ENCODE measurements at places on chromosomes 12 and 14. TPM values are rescaled to one million over a fixed set of nuclear protein-coding genes. Genes with fewer than 3 reads are reported as not detected.
A peak's percentile ranks its signal among the peaks of the same experiment; 100 is the strongest.

The ASB2 gene
- not detected for total RNA-seq

The TSPAN19 gene
- total RNA-seq = 0.10 TPM

DNA sequence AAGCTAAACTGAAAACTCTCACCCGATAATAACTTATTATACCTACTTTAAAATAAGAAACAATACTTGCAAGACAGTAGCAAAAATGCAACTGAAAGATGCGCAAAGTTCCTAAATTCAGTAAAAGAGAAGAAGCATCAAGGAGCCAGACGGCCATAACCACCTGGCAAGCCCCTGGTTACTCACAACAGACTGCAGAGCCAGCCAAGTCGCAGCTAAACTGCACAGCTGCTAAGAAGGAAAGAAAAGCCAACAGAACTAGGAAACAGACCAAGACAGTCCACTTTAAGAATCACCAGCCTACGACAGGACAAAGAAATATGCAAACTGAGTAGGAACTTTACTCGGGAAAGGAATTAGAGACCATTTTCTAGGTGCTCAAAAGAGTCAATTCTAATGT is 127.9 kb downstream of the TMTC1 start:
- no peak for DNase-seq

DNA sequence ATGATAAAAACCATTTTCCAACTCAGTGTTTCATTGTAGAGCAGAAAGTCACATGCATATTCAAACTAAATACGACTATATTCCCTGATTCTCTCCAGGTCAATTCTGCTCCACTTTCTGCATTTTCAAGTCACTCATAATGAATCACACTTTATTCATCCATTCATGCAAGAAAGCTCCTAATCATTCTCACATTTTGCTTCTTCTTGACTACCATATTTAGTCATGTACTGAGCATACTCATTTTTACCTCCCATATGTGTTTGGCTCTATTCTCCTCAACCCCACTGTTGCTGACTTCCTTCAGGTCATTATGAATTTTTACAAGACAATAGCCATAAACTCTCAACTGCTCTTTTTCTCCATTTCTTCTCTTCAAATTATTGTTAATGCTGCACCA is 43.4 kb upstream of the PIK3C2G start:
- peak; percentile 56 for DNase-seq

GRCh38 chr12:113464452-113464775 is 7.3 kb downstream of the LHX5 start:
- DNase-seq = no peak

- DNase-seq = peak; percentile 34
Measured at GRCh38 chr12:28089338-28089737, 100.9 kb upstream of the CCDC91 start.

- peak; percentile 3 for DNase-seq
Measured at GRCh38 chr12:15477761-15478160, 155.5 kb downstream of the PTPRO start.

DNA sequence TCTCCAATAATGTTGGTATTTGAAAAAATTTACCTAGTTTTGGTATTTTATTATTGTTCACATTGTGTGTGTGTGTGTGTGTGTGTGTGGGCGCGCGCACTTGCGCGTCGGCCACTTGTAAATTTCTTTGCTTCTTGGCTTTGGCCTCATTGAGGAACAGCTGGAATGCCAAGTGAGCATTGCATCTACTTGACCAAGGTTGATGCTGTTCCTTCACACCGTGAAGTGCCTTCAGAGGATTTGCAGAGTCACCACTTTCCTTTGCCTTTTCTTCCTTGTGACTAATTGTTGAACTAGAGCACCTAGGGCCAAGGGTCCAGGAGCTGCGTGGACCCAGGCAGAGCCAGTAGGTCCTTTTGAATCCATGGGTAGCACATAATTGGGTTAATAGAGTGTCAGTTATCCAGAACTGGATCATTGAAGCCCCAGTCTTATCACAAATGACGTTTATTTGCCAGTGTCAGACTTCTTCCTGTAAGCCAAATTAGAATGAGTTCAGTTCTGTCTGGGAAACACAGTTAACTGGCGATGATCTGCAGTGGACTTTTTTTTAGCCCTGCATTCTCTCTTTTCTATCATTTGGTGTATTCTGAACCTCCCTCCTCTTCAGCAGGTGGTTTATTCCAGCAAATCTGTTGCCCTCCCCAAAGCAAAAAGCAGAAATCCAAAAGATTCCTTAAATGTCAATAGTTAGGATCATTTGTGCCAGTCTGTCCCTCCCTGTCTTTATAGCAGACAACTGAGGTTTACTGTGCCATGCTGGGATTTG is 2.6 kb downstream of the PPP2R5C start:
- no peak for DNase-seq

The LRP1-AS gene
- not detected for total RNA-seq

GRCh38 chr12:17571047-17571446 is 518.9 kb downstream of the RERGL start:
- DNase-seq = no peak

DNA sequence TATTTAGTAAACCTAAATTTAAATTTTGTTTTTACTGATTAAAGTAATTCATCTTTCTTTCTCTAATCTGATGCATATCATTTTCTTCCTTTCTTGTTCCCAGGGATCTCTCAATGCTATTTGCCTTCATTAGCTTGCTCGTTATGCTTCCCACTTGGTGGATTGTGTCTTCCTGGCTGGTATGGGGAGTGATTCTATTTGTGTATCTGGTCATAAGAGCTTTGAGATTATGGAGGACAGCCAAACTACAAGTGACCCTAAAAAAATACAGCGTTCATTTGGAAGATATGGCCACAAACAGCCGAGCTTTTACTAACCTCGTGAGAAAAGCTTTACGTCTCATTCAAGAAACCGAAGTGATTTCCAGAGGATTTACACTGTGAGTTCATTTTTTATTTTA is 48.6 kb downstream of the VEZT start:
- no peak for DNase-seq

DNA sequence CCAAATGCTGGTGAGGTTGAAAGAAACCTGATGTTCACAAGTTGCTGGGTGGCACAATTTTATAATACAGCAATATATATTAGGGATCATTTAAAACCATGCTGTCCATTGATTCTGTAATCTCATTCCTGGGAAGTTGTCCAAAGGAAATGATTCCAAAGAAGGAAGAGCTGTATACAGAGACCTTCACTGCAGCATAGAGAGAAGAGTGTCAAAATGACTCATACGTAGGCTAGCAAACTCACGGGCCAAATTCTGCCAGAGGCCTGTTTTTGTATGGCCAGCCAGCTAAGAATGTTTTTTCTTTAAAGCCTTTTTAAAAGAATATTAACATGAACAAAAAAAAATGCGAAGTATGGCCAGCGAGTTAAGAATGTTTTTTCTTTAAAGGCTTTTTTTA is 69.2 kb upstream of the MED13L start:
- DNase-seq = peak; percentile 81

The LTBP2 gene
- total RNA-seq = 32.5 TPM

The RBP5 gene
- not detected for total RNA-seq

- peak; percentile 96 for DNase-seq
Measured at GRCh38 chr12:913919-914698, 35.4 kb downstream of the RAD52 start.

DNA sequence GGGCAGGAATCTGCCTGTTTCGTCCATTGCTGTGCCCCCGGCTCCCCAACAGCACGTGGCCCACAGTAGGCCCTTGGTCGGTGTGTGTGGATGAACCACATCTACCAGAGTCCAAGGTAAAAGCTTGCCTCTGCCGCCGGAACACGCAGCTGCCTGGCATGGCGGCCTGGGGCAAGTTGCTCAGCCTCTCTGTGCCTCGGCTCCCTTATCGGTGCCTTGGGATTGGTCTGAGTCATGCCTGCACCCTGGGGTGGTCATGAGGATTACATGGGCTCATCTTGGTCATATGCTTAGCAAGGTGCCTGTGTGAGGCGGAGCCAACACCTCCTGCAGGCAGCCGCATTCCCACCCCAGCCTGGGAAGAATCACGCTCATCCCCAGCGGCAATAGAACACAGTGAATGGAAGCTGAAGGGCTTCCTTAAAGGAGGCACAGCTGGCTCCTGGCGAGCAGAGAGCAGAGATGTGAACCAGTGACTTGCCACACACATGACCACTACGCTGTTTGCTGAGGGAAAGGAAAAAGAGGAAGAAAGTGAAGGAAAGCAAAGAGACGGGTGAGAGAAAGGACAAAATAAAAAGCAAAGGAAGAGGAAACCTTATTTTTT is 5.5 kb upstream of the SCARB1 start:
- DNase-seq = no peak

The FAM181A gene
- not detected for total RNA-seq

- DNase-seq = peak; percentile 67
Measured at GRCh38 chr14:67636361-67636919, 16.7 kb downstream of the ARG2 start.

GRCh38 chr14:91801358-91801757 is 66.0 kb downstream of the TC2N start:
- no peak for DNase-seq

The NFE2 gene
- 0.06 TPM for total RNA-seq

The SYCP3 gene
- total RNA-seq = not detected

DNA sequence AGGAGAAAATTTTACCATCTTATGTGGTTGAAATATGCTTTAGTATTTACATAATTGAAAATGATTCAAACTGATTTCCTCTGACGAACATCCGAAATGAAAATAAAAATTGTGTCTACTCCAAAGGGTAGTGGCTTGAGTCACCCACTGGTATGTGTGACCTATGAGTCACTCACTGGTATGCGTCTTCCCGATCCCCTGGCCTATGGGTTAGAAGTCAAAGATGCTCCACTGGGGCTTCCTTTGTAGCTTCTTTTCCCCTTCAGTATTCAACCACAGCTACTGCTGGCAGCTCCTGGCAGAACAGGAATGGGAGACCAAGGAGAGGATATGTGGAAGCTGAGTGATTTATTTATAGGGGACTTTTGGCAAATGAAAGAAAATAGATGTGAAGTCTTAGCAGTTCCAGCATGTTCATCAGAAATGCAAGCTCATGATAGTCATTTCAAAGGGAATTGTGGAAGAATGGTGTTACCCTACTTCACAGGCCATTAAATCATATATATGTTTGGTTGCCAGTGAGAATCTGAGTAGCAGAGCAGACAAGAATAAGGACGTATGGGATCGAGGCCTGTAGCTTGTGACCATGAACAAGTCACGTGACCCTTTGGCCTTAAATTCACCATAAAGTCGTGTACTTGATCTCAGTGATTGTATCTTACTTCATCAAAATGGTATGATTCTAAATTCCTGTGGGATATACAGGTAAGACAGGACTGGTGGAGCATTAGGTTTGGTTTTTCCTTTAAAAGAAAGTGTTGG is 108.3 kb downstream of the CRADD start:
- DNase-seq = peak; percentile 98

DNA sequence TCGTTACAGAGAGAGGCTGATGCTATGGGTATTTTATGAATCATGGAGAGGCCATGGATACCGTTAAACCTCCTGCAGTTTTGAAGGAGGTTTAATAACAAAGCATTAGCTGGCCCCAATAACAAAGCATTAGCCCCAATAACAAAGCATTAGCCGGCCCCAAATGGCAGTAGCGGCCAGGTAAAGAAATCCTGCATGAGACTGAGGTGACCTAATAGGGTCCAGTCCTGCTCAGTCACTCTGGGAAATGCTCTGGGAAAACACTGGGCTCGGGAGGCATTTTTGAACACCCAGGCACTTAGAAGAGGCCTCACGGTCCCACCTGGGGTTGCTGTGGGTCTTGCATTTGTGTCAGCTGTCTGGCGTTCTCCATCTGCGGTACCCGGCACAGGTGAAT is 776 bp upstream of the RIN3 start:
- DNase-seq = no peak

The LMO3 gene
- not detected for total RNA-seq

GRCh38 chr14:22807432-22808087 is 7.7 kb downstream of the SLC7A7 start:
- no peak for DNase-seq

DNA sequence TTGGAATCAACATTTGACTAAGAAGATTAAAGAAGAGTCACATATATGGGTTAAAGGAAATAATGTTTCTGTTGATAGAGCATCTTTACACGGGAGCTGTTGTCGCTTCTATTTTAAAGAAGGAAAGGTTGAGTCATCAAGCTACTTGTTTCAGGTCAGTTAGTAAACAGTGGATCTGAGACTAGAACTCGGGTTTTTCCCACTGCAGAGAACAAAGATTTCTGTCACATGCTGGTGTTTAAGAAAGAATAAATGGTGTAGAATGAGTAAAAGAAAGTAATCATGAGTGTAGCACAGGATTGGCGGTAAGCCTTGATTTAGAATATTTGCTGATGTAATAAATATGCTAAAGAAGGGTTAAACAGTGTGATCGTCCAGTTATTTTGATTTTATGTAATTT is 455.5 kb downstream of the AEBP2 start:
- no peak for DNase-seq

DNA sequence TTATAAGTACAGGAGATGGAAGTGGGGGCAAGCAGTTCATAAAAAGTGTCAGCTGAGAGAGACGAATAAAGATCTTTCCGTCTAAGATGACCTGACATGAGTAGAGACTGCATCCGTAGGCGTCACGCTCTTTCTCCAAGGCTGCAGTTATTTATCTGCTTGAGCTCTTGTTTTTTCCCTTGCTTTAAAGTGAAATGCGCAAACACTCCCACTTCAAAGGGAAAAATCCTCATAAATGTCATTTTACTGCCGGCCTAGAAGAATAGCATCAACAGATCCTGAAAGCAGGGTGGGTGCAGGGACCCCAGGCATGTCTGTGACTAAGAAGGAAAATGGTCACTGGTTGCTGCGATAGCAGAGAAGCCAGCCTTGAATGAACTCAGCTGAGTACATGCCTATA is 647.4 kb downstream of the MED13L start:
- DNase-seq = no peak

- no peak for DNase-seq
Measured at GRCh38 chr12:31967539-31967938, 8.3 kb downstream of the RESF1 start.

The CAPS2 gene
- 1.1 TPM for total RNA-seq

The GALNT9 gene
- not detected for total RNA-seq

GRCh38 chr12:88836156-88836555 is 255.9 kb upstream of the KITLG start:
- DNase-seq = no peak

The TAS2R46 gene
- not detected for total RNA-seq

GRCh38 chr12:47782372-47782770 is 9.3 kb downstream of the SLC48A1 start:
- no peak for DNase-seq

The KLRC1 gene
- not detected for total RNA-seq

GRCh38 chr12:57576613-57577160 is 14.3 kb upstream of the PIP4K2C start:
- peak; percentile 43 for DNase-seq

GRCh38 chr14:34059037-34059924 is 108.4 kb upstream of the EGLN3 start:
- no peak for DNase-seq

- peak; percentile 66 for DNase-seq
Measured at GRCh38 chr14:69726761-69727511, 40.0 kb upstream of the SRSF5 start.

The PLEK2 gene
- 2.3 TPM for total RNA-seq

DNA sequence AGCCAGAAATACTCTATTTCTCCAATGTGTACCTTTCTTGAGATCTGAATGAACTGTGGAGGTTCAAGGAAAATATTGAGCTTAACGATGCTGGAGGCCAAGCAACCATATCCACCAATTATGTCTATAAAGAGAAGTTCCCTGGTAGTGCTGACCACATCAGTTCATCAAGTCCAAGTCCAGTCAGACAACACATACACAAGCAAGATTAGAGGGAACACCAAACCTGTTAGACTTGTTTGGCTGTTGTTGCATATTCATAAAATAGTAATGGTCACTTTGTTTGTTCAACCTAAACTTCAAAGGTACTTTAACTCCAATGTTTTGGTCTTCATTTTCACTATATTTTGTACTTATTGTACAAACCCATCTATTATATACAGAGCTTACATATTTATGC is 81.6 kb downstream of the LMO3 start:
- DNase-seq = no peak
